ENCODE measurements at places on chromosomes 5 and 9.
A peak's percentile ranks its signal among the peaks of the same experiment; 100 is the strongest.

DNA sequence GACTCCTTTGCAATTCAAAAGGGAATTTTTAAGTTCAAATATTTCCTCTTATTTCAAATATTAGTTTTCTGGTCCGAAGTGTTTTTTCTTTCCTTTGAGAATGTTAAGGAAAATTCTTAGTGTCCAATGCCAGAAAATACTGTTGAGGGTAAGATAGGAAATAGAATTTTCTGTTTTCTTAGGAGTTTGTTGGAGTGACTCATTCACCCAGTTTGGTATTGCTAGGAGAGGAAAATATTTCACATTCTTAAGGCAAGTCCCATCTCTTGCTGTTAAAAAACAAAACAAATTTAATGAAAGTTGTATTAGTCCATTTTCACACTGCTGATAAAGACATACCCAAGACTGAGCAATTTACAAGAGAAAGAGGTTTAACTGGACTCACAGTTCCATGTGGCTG is 349.2 kb upstream of the ADAMTSL1 start:
- no peak for DNase-seq

- DNase-seq = no peak
Measured at GRCh38 chr9:36258996-36259533, 817 bp upstream of the GNE start.

GRCh38 chr5:36393656-36394428 is 92.1 kb upstream of the RANBP3L start:
- peak; percentile 24 for DNase-seq

GRCh38 chr5:95837492-95837891 is 15.0 kb upstream of the GLRX start:
- no peak for DNase-seq

DNA sequence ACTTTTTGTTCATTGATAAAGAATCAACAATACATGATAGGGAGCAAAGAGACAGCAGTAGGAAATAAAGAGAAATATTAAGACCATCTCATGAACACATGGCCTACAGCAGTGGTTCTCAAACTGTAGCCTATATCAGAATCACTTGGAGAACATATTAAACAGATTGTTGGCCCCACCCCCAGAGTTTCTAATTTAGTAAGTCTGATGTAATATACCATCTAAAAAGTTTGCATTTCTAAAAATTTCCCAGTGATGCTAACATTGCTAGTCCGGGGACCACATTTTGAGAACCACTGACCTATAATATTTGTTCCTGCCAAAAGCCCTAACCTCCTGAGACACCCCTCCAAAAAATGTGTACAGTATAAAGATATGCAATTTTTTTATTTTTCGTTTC is 306.2 kb upstream of the NREP start:
- DNase-seq = no peak

GRCh38 chr5:83564069-83564749 is 92.7 kb downstream of the VCAN start:
- DNase-seq = peak; percentile 30

GRCh38 chr5:174503461-174504265 is 220.7 kb upstream of the MSX2 start:
- peak; percentile 77 for DNase-seq
